H9 (cell line): ENCODE measurements at places on chromosomes 11 and 22.
A peak's percentile ranks its signal among the peaks of the same experiment; 100 is the strongest.

GRCh38 chr11:2989551-2989950 is 2.6 kb downstream of the NAP1L4 start:
- DNase-seq, result no peak

DNA sequence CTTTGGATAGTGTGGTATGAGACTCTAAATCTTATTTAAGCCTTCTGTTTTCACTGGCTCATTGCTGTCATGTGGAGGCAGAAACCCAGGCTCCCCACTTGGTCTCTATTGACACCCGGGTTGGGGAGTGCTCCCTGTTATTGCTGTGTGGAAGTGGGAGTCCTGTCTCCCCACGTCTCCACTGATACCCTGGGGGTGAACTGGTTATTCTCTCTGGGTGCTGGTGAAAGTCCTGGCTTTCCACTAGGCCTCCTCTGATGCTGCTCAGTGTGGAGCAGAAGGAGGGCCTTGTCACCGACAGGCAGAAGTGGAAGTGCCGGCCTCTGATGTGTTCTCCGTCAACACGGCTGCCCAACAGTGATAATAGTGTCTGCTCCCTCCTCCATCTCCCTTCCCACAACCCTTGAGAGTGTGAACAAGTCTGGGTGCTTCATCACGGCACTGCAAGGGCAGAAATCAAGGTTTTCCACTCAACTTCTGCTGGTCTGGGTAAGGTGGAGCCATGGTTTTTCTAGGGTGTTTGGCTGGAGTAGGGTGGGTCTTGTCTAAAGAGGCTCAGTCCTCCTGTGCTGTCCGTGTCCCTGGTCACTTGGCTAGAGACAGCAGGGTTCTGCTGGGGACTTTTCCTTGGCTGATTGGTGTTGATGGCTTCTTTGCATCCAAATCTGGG is 240.7 kb upstream of the B3GAT1 start:
- DNase-seq, result no peak

GRCh38 chr11:115745066-115745465 is 240.9 kb upstream of the CADM1 start:
- peak; percentile 50 for DNase-seq

DNA sequence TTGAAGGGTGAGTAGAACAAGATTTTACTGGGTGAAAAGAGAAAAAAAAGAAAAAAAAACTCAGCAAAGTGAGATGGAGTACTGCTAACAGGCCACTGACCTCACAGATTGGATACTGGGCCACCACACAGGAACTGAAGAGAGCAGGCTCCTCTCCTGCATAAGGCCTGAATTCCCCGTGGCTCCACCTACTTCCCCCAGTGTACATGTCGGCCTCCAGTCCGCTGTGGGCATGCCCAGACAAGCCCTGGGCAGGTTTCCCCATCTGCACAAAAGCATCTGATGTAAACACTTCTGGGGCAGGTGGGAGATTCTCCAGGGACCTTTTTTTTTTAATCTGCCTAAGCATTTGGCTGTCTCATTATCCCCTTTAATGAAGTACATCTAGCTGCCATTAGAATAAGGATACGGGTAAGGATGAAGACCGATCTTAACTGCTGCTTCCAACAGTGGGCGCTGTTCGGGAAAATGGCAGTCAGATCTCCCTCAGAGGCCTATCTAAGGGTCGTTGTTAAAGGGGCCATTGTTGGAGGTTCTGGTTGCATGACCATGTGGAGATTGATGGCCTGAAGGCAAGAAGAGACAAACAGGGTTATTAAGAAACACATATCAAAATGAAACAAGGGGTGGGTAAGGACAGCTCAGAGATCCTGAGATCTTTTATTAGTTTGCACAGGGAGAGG is 48.5 kb downstream of the MS4A13 start:
- DNase-seq, result peak; percentile 64

- DNase-seq, result no peak
Measured at GRCh38 chr11:65437436-65438227, 15.0 kb downstream of the NEAT1 start.

GRCh38 chr11:15965562-15966250 is 390.6 kb downstream of the SOX6 start:
- no peak for DNase-seq

DNA sequence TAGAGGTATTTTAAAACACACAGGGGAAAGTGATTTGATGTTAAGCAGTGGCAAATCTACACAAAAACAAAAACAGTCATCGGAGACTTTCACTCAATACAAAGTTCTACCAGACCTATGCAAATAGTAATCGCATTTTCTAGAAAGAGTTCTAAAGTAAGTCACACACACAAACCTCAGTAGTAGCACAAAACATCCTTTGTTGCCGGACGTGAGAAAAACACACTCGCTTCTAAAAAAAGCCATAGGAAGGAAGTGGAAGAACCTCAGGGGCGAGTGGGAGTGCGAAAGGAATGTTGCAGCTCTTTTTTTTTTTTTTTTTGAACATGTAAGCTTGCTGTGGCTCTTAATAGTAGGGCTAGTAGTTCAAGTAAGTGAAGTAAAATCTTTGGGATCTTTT is 88.9 kb downstream of the MAML2 start:
- DNase-seq, result no peak

GRCh38 chr22:37427135-37427710 is at the start of gene ELFN2:
Gene ELFN2, minus strand, starts transcription at chr22:37427479. Its CDS starts 51,945 bp downstream, at chr22:37375534.
- no peak for DNase-seq

GRCh38 chr22:46046299-46046685 is 69.3 kb upstream of the WNT7B start:
- no peak for DNase-seq

GRCh38 chr11:57805780-57806179 is 44.2 kb downstream of the CTNND1 start:
- no peak for DNase-seq

DNA sequence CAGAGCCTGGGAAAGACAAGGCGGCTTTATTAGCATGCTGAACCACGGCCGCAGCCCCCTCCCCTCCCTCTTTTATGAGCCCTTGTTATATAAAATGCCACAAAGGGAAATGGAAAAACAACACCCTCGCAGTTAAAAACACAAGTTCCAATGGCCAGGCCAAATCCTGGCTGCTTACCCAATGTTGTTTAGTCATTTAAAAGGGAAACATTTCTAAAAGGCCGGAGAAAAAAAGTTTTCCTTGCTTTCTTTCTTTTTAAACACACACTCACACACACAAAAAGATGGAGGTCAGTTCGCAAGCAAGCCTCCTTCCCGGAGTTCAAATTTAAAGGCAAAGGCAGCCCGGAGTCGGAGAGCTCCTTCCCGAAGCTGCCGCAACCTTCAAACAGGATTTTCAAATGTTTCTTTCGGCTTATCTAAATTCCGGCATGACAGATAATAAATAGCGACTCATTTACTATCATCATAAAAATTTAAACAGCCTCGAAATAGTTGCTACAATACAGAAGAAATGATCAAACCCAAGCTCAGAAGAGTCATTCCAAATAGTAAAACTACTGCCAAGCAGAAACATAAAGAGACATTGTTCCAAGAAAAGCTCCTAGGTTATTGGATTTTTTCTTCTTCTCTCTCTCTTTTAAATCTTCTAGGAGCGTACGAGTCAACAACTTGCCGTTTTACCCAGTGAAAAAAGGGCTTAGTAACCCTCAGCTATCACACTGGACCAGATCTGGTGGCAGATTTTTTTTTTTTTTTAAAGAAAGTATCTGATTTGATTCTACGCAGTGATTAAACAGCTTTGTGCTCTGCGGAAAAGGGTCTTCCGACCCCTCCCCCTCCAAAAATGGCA is 3.5 kb downstream of the PHF21B start:
- no peak for DNase-seq

- DNase-seq, result no peak
Measured at GRCh38 chr22:38167988-38168407, 13.6 kb downstream of the PLA2G6 start.

- DNase-seq, result no peak
Measured at GRCh38 chr22:37616201-37617083, 7.8 kb downstream of the GGA1 start.

GRCh38 chr11:59802639-59803176 is 7.9 kb downstream of the MRPL16 start:
- no peak for DNase-seq

GRCh38 chr11:37755521-37755920 is 1157.5 kb upstream of the RAG2 start:
- no peak for DNase-seq

GRCh38 chr22:46071451-46072109 is 78.7 kb upstream of the PPARA start:
- peak; percentile 57 for DNase-seq

- no peak for DNase-seq
Measured at GRCh38 chr22:49479566-49479965, 348.1 kb downstream of the BRD1 start.

- no peak for DNase-seq
Measured at GRCh38 chr11:11667056-11667455, 45.3 kb upstream of the GALNT18 start.

DNA sequence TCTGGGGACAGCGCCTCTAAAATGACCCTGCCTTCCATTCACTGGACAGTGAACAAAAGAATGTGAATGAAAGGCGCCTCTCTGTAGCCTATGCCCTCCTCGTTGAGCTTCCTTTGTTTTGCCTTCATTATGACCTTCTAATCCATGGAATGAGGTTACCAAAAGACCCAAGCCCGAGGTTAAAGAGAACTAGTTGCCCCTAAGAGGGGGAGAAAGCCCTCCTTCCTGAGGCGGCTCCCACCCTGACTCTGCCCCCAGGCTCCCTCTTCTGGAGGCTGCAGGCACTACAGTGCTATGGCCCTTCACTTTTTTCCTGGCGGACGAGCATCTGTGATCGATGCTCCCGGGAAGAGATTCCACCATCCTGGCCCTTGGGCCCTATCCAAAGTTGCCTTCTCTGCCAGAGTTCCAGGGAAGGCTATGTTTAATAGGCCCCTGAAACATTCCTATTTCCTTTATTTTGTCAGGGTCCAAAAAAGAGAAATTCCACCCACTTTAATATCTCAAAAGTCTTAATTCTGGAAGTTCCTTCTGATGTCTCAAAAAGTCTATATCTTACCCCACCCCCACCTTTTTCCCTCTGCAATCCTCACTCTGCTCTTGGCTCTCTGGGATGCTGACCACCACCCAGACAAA is 147.3 kb downstream of the FEZ1 start:
- peak; percentile 79 for DNase-seq
